NAMALWA (cell line): ENCODE measurements at places on chromosomes 5 and 9.
A peak's percentile ranks its signal among the peaks of the same experiment; 100 is the strongest.

DNA sequence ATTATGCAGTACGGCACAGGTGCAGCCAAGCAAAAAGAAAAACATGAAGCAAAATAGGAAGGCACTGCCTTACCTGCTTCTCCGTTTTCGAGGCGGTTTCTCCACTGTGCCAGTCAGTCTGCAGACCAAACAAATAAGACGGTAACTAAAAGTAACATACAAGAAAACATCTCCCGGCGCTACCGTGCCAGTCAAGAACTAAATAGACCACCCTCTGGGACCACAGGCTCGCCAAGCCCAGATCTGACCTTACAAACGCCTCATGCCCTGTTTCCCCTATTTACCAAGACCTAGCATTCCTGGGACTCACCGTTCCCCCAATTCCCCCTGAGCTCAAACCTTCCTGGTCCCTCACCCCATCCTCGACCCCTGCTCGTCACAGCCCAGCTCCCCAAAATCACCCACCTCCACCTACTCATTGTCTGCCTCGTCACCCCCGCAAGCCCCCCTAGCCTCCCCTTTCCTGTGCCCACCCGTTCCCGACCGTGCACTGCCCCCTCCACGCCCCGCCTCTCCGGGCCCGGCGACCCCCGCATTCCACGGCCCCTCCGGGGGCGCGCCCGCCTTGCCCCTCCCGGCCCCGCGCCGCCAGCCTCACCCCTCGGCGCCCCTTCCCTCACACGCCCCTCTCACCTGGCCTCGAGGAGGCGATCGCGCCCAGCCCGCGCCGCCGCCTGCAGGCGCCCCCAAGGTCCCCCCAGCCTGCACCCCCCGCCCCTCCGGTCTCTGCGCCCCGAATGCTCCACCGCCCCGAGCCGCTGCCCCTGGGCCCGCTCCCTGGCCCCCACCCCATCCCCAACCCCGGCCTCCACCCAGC is 560 bp downstream of the SCAI start:
- DNase-seq, result peak; percentile 47

DNA sequence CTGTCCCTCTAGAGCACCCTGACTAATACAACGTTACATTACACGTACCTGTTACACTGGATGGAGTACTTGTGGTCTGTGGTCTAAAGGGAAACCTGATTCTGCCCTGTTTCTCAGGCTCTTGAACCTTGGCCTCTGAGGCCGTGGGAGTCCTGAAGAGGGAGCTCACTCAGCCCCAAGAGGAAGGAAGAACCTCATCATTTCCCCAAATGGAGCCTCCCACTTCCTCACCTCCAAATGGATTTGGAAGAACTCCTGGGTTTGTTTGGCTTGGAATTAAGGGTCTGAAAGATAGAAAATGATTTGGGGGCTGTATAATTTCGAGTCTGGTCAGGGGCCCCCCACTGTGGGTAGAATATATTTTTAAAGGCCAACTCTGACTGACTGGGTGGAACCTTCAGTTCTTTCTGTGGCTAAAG is 200.2 kb downstream of the SEMA6A start:
- DNase-seq, result no peak

DNA sequence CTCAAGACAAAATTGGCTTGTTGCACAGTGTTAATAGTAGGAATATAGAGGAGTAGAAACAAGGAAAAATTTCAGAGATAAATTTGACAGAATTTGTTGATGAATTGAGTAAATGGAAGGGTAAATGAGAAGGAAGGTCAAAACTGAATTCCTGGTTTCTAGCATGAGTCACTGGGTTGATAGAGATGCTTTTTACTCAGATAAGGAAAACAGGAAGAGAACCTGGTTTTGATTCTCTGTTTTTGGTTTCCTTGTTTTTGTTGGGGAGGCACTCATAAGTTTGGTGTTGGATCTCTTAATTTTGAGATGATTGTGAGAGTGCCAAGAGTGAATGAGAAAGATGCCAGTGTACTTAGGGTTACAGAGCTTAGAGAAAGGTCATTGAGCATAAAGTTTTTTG is 7.1 kb downstream of the LRRC70 start:
- DNase-seq, result no peak

DNA sequence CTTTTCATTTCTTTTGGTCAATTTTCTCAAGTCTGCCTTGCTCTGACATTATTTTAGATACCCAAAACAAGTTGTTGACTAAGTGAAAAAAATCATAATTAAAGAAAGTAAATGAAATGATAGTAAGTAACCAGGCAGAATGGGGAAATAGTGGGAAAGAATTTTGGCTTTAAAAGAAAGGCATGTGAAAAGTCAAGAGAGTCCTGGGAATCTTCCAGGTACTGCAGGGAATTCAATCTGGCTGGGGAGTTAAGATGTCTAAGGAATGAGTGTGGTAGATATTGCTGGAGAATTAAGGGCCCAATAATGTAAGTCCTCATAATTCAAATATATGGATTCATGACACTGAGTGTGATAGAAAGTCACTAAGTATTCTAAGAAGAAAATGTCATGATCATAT is 123.1 kb upstream of the PAPPA start:
- DNase-seq, result no peak

GRCh38 chr5:144464306-144464705 is 293.6 kb downstream of the KCTD16 start:
- no peak for DNase-seq

GRCh38 chr5:173745557-173745956 is 129.1 kb upstream of the BOD1 start:
- no peak for DNase-seq

DNA sequence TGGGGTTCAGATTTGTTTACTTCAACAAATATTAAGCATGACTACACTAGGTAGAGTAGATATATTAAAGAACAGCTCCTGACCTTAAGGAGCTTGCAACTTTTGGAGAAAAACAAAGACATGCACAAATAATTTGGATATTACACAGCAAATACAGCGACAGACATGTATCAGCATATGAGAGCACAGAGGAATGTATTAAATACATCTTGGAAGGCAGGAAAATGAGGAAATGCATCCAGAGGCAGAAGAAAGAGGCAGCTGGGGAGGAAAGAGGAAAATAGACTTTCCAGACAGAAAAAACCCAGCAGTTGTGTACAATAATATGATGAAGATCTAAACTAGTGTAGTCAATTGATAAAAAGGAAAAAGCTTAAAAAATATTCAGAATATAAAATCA is 392.2 kb downstream of the PDE4D start:
- no peak for DNase-seq

- DNase-seq, result no peak
Measured at GRCh38 chr5:68251804-68252522, 36.4 kb downstream of the PIK3R1 start.

GRCh38 chr5:50564079-50564478 is 102.4 kb upstream of the PARP8 start:
- peak; percentile 50 for DNase-seq

GRCh38 chr5:54002779-54003178 is 307.6 kb downstream of the ARL15 start:
- no peak for DNase-seq

DNA sequence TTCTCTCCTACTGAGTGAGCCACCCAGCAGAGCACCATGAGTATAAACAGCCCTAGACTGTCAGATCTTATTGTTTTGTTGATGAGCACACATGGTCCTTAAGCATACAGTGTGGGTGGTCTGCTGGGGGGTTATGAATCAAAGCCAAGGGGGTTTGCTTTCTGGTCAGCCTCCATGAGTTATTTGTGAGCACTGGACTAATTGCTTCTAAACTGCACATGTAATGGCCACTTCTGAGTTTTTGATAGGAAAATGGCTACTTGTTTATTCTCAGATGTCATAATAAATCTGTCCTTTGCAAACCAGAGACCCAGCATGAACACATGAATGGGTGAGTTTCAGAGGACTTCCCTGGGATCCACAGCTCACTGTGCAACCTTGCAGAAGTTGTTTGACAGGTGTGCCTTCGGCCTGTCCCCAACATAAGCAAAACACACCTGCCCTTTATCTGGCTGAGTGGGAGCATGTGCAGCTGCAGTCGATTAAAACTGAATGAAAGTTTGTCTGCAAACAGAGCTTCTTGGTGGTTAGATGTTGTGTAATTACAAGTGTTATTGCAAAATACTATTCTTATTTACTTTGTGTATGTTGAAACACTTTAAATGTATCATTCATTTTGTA is 35.9 kb downstream of the MAMDC2 start:
- DNase-seq, result no peak

GRCh38 chr5:72252008-72252407 is 68.0 kb downstream of the MRPS27 start:
- DNase-seq, result no peak

DNA sequence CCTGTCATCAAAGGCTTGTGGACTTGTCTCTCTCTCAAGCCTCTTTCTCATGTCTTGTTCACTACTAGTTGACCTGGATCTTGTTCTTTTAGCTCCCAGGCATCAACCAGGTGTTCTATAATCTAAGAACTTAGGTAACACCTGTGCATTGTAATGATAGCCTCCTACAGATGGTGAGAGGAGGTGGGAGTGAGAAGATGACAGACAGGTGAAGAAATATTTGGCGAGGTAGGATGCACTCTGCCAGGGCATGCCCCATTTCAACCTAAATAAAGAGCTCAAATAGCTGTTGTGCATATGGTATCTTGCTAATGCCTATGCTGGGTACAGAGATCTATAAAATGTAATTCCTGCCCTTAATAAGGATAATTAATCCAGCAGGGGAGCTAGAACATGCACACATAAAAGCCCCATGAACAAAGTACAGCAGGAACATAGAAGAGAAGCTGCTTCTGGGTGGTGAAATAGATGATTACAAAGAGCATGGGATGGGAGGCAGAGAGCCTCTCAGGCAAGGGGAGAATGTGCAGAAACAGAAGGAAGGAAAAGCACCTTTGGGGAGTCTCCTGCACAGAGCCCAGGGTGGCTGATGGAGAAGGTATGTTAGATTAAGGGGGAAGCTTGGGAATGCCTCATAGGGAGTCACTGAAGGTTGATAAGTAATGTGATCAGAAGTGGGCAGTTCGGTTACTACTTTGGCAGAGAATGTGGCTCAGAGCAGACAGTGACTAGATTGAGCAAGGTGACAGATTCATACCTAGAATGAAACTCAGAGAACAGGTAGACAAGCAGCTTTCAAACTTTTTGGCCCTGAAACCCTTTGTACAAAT is 28.0 kb upstream of the PLIN2 start:
- DNase-seq, result no peak

DNA sequence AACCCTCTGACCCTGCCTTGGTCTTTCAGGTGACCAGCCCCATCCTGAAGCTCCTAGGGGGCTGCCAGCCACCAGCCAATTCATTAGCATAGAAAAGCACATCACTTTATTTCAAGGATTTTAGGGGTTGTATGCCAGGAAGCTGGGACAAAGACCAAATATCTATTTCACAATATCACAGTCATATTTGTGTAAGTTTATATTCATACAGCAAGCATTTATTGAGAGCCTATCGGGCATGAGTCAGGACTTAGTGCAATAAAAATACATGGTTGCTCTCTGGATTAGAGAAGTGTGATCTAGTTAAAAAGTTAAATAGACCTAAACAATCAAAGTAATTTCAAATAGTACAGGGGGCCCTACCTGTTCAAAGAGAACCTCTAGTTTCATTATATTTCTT is 113.8 kb downstream of the ERCC6L2 start:
- DNase-seq, result no peak

DNA sequence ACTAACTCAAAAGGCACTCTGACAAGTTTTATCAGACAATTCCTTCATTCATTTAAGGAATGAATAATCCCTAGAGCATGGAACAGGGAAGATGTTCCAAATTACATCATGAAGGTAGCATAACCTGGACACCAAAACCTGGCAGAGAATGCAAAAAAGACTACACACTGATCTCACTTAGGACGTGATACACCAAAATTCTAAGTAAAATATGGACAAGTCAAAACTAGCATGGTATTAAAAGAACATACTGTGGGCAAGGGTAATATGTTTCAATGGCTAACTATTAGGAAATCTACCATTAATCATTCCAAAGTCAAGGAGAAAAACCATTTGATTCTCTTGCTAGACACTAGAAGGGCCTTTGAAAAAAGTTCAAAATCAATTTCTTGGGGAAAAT is 176.5 kb downstream of the HSPA4 start:
- DNase-seq, result no peak

GRCh38 chr9:109801484-109801883 is 21.5 kb downstream of the PALM2AKAP2 start:
- no peak for DNase-seq

DNA sequence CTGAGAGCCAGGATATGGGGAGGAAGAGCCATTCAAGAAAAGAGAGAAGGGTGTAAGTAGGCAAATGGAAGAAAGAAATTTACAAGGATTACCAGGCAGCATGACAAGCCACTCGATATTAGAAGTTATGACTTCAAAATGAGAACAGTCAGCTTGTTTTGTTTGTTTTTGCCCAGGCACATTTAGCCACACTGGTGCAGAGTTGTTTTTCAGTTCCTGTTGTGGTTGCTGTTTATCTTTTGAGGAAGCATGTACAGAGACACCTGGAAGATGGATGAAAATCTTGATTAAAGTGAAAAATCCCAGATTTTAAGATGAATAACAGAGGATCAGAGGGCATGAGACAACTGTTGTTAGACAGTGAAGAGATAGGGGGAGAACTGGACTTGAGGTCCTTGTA is 199.1 kb downstream of the MTRR start:
- no peak for DNase-seq

DNA sequence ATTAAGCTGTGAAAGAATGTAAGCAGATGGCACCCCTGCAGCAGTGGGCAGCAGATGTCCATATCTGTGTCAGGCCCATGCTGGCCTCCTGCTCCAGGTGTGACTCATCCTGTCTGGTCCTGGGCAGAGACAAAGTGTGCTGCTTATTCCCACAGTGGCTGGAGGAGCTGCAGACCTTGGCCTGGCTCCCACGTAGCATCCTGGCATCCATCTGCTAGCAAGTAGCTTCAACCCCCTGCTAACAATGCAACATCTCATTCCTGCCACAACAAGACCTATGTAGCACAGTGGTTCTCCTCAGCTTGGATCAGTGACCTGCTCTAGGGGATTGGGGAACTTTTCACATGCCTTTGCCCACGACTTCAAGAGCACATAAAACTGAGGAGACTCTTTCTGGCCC is 126.4 kb upstream of the SLC12A2 start:
- DNase-seq, result no peak

DNA sequence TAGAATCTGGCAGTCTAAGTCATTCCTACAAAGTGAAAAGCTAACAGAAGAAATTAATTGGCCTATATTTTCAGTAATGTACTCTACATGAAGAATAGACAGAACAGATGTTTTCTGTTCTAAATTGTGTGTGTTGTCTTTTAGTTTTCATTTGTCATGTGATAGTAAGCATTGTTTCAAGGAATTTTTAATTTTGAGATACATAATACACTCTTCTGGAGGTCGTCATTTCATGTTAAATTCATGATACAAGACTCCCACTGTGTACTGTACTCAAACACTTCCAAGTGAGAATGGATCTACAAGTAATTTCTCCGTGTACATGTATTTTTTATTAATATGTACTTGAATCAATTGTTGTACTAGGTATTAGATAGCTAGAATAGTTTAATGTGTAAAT is 1522.9 kb downstream of the MAT2B start:
- no peak for DNase-seq
